ENCODE measurements at places on chromosomes 5 and 9. TPM values are rescaled to one million over a fixed set of nuclear protein-coding genes. Genes with fewer than 3 reads are reported as not detected.

GRCh38 chr5:181217111-181217802 lies 5.8 kb upstream of the TRIM41 start:
- no peak for DNase-seq

- no peak for DNase-seq
Observed at GRCh38 chr5:163440954-163441353, 3.6 kb downstream of the CCNG1 start.

DNA sequence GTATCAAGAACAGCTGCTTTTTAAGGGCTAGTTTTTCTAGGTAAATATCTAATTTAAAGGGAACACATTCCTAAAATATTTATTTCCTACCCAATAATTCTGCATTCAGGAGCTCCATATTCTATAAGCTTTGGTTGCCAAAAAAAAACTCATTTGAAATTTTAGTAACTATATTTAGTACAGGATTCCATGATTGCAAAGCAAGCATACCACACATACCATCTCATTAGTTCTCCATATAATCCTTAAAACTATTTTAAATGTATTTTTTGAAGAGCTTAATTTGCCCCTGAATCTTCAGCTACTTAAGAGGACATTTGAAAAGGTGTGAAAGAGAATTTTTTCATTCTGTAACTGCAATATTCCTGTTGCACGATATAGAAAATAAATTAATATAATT lies 877.0 kb downstream of the NR2F1-AS1 start:
- no peak for DNase-seq

- DNase-seq, result no peak
Observed at GRCh38 chr9:81562231-81563019, 126.9 kb downstream of the TLE1 start.

GRCh38 chr5:55868846-55869245 lies 17.7 kb downstream of the IL31RA start:
- DNase-seq, result no peak

DNA sequence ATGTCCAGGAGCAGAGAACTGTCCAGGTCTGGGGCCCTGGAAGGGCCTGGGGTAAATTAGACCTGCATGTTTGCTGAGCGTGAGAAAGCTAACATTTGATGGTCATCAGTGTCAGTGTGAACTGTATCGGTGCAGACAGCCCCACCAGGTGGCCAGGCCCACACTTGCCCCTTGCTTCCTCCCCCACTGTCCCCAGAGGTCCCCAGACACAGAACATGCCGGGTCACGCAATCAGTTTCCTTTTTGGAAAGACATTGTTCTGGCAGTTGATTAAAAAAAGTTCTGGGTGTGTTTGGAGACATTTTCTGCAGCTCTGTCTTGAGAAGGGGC lies 1.5 kb downstream of the NKD2 start:
- DNase-seq, result peak; percentile 43

DNA sequence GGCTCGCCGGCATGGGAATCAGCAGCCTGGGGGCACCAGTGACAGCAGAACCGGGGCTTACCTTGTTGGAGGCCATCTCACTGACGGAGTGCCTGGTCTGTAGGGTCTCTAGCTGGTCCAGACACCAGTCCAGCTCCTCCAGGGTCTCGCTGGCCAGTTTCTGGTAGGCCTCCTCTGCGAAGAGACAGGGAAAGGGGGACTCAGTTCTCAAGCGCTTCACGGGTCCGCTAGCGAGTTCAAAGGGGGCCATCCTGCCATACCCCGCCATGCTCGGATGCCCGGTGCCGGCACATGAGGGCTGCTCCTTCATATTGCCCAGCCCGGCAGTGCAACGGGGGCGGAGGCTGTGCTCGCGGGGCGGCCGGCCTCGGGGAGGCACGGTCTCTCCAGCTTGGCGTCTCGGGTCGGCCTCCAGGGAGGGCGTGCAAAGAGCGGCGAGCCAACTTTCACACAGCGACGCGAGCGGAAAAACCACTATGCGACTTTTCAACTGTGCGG lies 456.0 kb downstream of the RAB3C start:
- DNase-seq, result no peak

Gene SLIT3
- 128 TPM for total RNA-seq

Gene PCDHGA7
- total RNA-seq, result 4.2 TPM

DNA sequence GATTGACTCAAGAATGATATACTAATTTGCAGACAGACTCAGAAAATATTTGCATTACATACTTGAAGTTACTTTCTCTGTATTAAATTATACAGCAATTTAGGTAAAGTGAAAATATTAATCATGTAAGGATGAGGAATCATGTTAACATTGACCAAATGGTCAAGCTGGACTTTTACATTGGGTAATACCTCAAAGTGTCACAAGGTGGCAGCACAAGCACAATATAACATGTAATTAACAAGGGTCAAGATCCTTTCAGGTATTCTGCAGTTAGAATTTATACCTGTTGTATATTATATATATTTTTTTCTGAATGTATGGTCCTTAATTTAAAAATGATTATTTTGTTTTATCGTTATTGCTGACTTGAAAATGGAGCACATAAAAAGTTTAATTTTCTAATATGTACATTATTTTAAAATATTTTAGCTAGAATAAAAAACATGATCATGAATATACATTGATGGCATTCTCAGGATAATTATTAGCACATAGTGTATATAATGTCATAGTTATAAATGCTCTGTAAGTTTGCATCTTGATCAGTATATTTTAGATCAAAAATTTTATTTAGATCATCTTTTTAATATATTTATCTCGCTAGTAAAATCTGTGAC lies 8.6 kb downstream of the HAPLN1 start:
- DNase-seq, result no peak

Gene CWC27
- 1.7 TPM for total RNA-seq

Gene AKNA
- total RNA-seq, result 87.9 TPM

Gene AJM1
- 5.9 TPM for total RNA-seq

GRCh38 chr5:160421625-160422258 lies at the start of gene PTTG1:
PTTG1 (plus strand) TSS chr5:160421855; CDS start chr5:160422313, 458 bp downstream.
- DNase-seq, result peak; percentile 98

Gene KCNMB1
- 30.8 TPM for total RNA-seq
